Activated effector memory CD4-positive, alpha-beta T cell treated with Interleukin-2 at 50 U/mL for 16 hours (primary cell): ENCODE measurements at places on chromosomes 6 and 20.

GRCh38 chr6:11711003-11711983, 67.3 kb downstream of the ADTRP start:
- peak; percentile 21 for DNase-seq

DNA sequence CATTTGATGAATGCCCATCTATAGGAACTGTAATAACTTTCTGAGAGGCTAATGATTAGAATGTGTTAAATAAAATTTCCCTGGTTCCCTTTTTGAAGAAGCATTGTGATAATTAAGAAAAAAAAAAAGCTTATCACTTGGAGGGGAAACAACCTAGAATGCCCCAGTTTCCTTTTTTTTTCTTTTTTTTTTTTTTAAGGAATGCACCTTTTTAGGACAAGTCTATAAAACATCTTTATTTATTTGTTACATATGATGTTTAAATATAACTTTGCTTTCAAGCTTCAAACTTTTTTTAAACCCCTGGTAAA, 7.3 kb upstream of the MRPS10 start:
- DNase-seq = no peak

DNA sequence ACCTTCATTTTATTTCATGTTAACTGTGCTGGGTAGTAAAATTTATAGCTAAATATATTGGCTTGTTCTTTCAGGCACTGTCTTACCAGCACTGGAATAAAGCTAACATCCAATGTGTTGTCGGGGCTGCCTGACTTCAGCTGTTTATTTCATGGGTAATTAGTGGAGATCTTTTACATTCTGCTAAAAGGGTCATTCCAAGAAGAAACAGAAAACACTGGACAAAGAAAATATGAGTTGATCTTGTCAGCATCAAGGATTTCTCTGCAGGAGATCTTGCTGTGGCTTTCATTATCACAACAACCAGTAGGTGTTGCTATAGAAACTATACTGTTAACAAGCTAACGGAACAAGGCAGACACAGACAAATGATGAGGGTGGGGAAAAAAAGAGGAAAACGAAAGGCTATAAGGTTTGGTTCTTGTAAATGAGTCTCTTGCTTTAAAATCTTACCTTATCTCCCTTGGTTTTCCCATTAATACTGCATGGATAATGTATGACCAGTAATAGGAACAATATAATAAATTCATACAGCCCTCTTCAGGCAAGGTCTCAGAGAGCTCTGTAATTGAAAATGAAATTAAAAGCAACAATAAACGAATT, 206.8 kb downstream of the SIM1 start:
- no peak for DNase-seq

GRCh38 chr6:36944650-36945049, 9.9 kb upstream of the PI16 start:
- no peak for DNase-seq

DNA sequence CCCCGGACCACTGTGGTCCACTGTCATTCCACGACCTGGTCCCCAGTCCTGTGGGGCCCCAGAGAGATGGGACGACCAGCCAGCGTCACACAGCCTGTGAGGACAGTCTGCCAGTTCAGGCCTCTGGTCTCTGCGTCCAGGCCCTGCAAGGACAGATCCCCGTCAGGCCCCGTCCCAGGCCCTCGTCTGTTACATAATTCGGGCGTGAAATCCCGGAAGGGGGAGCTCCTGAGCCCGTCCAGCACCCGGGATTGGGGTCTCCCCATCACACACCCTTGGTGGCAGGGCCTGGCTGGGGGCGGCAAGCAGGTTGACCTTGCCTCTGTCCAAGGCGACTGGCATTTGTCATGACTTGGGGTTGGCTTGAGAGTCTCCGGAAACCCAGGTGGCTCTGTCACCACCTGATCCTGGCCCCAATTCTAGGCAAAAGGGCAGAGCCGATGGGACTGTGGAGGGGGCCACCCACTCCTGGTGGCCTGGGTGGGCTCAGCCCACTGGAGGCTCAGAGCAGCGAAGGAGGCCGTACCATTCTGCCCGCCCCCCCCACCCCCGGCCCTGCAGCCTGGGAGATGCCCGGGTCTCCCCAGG, 73.8 kb upstream of the GATA5 start:
- DNase-seq = no peak

GRCh38 chr6:73691512-73691911, 4.5 kb upstream of the CD109 start:
- no peak for DNase-seq

- no peak for DNase-seq
Measured at GRCh38 chr6:63188828-63189227, 22.4 kb upstream of the FKBP1C start.

DNA sequence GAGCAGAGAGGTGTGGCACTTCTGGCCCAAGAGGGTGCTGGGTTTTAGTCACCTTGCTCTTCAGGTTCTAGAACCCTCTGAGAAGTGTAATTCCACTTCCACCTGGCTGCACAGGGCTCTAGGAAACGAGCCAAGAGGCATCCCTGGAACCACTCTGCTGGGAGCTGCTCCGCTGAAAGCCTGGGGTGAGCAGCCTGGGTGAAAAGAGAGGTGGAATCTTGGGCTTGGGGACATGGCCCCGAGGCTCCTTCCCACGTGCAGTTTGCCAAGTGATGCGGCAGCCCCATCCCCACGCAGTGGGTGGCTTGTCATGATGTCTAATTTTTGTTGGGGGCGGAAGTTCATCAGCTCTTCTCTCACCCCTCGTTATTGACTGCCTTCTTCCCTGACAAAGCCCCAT, 32.8 kb downstream of the PPP1R16B start:
- DNase-seq = no peak

DNA sequence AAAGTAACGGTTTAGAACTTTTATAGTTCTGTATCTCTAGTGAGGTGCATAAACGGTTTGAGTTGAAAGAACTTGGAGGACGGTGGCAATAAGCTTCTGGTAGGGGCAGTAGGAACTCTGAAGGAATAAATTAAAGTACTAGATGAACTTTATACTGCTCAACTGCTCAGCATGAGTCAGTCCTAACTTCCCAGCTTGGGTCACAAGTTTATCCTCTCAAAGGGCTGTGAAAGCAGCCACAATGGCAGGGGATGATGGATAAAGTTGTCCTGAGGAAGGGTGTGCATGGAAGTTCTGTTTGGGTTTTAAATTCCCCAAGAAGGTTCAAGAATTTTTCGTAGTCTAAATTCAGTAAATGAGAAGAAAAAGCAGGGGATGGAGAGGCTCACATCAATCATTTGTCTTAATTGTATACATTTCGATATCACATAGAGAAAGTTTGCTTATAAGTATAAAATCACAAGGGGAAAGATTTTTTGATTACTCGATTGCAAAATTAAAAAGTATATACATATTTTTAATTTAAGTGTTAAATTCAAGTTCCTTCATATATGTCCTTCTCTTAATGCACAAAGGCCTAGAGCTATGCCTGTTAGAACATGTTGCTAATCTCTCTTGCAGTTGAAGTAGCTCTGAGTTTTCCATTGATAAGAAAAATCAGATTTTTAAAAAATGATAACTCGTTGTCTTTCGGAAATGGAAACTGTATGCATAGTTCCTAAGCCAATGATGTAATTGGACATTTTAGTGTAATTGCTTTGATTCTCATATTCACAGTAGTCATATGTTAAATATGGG, 55.3 kb upstream of the JAG1 start:
- DNase-seq = no peak

DNA sequence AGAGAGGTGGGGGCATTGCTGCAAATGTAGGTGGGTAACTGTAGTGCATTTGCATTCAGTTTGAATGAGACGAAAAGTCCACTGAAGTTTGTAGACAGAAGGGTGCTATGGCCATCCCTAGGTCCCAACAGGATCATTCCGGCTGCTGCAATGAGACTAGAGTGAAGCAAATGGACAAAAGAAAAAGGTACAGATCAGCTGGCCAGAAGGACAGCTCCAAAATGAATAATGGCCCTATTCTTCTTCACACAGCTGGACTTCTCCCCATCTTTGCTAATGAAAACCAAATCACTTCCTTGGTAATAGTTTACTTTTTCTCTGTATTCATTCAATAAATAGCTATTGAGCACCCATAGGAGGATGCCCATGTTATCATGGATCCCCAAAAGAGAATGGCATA, 56.4 kb upstream of the TPD52L1 start:
- DNase-seq = no peak
